ENCODE measurements at places on chromosomes 16 and 17. TPM values are rescaled to one million over a fixed set of nuclear protein-coding genes. Genes with fewer than 3 reads are reported as not detected.

TRAF4 gene
- polyA plus RNA-seq: 2.5 TPM

ELMO3 gene
- not detected for polyA plus RNA-seq

ZPBP2 gene
- 0.25 TPM for polyA plus RNA-seq

DNA sequence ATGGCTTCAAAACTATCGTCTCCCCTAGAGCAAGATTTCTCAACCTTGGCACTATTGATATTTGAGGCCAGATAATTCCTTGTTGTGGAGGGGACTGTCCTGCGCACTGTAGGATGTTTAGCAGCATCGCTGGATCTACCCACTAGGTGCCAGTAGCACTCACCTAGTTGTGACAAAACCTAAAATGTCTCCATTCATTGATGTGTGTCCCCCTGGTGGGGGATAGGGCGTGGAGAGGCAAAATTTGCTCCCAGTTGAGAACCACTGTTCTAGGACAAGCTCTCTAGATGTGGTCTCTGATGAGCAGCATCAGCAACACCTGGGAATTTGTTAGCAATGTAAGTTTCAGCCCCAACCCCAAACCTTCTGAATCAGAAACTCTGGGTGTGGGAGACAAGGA, 259.0 kb downstream of the XYLT1 start:
- peak; percentile 18 for DNase-seq

DNA sequence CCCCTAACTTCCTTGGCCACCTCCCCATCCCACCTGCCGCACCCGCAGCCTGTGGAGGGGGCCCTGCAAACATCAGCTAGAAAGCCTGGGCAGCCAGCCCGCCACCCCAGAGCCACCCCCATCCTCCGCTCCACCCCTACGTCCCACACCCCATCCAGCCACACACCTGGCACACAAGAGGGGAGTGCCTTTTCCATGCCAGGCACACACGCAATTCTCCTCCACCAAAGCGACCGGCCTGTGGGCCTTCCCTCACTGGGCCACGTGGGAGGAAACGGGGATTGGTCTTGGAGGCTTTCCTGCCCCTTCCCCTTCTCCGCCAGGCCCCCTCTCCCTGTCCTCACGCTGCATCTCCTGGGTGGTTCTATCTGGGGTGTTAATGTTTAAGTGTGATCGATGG, 48.7 kb upstream of the TNRC6C start:
- DNase-seq: no peak

GRCh38 chr16:56269811-56270684, 78.8 kb downstream of the GNAO1 start:
- DNase-seq: no peak

DNA sequence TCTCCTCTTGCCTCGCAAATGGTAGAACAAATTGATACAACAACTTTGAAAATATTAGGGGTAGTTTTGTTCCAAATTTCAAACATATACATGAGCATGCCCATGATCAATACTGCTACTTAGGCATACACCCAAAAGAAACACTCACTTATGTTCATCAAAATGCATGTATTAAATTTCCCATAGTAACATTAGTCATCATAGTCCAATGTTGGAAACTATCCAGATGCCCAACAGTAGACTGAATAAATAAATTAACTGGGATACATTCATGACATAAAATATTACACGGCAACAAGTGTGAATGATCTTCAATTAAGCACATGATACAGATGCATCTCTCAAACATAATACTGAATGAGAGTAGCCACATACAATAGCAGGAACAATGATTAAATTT, 391.6 kb downstream of the CDH11 start:
- DNase-seq: no peak

DNA sequence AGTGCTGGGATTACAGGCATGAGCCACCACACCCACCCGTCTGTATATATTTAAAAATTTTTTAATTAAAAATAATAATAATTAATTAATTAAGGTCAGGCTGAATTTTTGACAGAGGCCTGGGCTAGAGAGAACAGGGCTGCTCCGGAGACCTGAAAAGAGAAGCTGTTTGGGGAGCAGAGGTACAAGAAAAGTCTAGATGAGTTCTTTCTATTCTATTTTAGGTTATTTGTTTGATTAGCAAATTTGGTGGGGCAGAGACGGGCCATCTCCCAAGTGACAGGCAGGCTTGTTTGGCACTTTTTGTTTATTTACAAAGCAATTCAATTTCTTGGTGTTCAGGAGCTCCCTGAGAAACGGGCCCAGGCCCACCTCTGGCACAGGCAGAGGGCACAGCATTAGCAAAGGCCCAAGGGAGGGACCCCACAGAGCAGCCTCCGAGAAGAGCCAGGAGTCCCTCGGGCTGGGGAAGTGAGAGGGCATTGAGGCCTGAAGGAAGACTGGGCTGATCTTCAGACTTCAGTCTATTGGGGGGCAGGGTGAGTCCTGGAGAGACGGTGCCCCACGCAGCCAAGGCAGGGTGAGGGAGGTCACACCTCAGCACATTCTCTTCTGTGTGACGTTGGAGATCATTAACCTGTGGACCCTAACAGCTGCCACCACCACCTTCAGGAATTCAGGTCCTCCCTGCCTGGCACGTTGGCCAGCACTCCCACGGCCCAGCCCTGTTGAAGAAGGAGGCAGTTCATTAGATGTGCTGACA, 10.8 kb upstream of the RIPOR1 start:
- no peak for DNase-seq
